Upper lobe of right lung (tissue), 1 donor: ENCODE measurements at places on chromosomes 7 and 10. TPM values are rescaled to one million over a fixed set of nuclear protein-coding genes. Genes with fewer than 3 reads are reported as not detected.
A peak's percentile ranks its signal among the peaks of the same experiment; 100 is the strongest.

- H3K36me3 ChIP-seq, result no peaks in the 10 kb centered on the region
- DNase-seq, result no peak
- H3K4me1 ChIP-seq, result no peaks in the 10 kb centered on the region
- peak overlapping the region; percentile 20 for H3K27ac ChIP-seq
Measured at GRCh38 chr7:157279741-157280215, 57.0 kb upstream of the DNAJB6 start.

DNA sequence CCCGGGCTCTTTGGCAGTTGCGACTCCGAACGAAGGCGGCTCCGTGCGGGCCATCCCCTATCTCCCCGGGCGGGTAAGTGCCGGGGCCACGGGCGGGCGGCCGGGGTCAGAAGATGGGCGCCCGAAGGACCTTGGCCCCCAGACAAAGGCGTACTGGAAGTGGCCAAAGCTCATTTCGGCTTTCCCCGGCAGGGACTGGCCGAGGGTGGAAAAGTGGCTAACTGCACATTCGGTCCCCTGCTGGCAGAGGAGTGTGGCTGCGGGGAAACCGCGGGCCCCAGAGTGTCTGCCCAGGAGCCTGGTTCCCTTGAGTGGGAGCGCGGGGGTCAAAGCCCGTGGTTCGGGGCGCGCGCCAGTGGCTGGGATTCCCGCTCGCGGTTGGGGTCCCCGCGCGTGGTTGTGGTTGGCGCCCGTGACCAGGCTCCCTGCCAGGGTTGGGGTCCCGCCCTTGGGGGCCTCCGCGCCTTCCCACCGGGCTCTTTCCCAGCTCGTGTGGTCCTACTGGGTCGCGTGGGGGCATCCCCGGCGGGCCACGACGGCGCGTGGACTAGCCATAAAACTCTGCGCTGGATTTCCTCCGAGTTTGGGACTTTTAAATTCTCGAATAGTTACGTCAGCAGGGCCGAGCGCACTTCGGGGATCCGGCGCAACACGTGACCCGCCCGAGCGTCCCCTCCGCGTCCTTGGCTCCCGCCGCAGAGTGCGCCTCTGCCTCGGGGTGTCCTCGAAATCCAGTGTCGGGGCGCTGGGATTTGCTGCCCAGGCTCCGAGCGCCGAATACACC lies 124.4 kb downstream of the TACC2 start:
- H3K36me3 ChIP-seq, result no peaks in the 10 kb centered on the region
- H3K4me1 ChIP-seq, result peaks cover 26% of the 10 kb centered on the region
- H3K4me3 ChIP-seq, result peak overlapping the region; percentile 63
- H3K27ac ChIP-seq, result peak overlapping the region; percentile 99

DNA sequence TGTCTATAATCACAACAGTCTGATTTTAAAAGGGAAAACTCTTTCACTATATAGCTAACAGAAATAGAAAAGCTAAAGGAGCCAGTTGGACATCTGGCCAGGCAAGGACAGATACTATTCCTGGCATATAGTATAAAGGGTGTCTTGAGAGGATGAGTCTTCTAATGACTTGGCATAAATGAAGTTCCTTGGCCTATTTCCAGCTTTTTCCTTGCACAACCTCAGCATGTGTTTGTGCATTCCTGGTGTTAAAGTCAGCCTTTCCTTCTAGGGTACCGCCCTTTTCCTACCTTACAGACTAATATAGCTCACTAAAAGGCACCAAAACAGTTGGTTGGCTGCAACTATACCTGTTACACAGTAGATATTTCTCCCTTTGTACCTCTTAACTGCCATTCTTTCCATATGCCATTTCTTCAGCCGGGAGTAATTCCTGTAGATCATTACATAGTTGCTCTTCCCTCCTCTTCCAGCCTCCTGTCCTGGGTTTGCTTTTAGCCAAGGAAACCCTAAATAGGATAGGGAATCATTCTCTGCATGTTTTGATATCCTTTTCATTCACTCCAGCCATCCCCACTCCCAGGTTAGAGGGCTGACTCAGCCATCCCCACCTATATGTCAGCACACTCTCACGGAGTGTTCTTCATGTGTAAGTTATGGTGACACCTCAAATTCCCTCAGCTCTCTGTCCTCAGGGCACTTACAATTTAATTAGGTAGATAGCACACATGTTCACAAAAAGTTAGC lies 102.1 kb upstream of the MDFIC start:
- no peak for DNase-seq
- peaks cover 12% of the 10 kb centered on the region for H3K4me1 ChIP-seq
- no peaks in the 10 kb centered on the region for H3K27me3 ChIP-seq
- H3K27ac ChIP-seq, result no peak overlapping the region

IFIT3 gene
- total RNA-seq, result 78.0 TPM
